ENCODE measurements at places on chromosomes 11 and 22.
A peak's percentile ranks its signal among the peaks of the same experiment; 100 is the strongest.

- no peak for DNase-seq
Measured at GRCh38 chr11:6925636-6926207, 504 bp upstream of the ZNF215 start.

DNA sequence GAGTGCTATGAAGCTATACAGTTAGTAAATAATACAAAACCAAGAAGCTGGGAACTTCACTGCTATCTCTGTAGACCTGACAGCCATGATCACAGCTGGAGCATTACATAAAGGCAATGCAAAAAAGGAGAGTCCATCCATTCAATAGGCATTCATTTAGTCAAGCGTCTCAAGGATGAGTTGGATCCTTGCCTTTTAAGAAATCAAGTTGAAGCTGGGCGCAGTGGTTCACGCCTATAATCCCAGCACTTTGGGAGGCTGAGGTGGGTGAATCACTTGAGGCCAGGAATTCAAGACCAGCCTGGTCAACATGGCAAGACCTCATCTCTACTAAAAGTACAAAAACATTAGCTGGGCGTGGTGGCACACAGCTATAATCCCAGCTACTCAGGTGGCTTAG lies 48.1 kb upstream of the ALKBH3 start:
- DNase-seq = no peak

GRCh38 chr11:34890089-34890488 lies 26.1 kb downstream of the APIP start:
- no peak for DNase-seq

- DNase-seq = no peak
Measured at GRCh38 chr11:123183391-123184099, 11.5 kb downstream of the CLMP start.

- no peak for DNase-seq
Measured at GRCh38 chr11:18752502-18752901, 26.5 kb upstream of the IGSF22 start.

DNA sequence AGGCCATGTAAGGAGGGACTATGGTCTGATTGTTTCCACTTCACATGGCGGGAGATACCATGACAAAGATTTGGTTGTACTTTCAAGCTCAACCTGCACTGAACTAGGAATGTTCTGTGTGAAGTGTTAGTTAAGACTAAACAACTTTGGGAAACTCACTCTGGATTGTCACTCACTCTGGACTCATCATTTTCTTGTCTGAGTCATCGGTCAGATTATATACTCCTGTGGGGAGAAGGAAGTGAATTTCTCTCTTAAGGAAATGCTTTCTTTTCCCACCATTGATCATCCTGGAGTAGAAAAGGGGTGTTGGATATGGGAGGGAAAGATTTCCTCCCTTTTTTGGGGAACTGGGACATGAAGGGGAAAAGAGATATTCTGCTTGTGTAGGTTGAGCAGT lies 26.9 kb upstream of the CAT start:
- DNase-seq = no peak

DNA sequence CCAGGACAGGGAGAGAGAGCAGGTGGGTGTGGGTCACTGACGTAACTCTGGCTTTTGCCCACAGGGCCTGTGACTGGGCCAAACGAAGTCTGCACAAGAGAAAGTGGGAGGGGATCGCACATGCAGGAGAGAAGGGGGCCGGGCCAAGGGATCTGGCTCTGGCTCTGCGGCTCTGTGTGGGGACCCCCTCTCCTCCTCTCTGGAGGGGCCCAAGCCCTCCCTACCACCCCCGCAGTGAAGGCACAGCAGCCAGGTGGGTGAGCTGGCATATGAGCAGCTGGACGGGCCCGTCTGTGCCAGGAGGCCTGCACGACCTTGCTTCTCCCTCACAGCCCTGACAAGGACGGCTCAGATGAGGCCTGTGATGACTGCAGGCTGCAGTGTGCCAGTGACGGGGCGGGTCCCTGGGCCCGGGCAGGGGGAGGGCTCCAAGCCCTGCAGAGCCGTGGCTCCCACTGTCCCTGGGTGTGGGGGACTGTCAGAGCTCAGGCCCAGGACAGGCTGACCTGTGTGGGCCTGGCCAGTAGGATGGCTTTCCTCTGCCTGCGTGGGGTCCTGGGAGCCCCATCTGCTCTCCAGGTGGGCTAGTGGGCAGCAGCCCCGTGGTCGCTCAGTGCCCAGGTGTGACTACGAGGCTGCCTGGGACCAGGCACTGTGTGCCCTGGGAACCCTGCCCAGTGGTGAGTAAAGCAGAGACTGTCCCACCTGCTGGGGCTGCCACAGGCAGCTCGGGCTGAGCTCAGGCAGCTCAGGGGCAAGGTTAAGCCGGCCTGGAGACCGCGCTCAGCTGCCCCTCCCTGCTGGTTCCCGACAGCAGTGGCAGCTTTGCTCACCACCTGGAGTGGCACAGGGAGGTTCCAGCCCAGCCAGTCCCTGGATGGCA lies 22.2 kb downstream of the MRGPRG start:
- DNase-seq = no peak

DNA sequence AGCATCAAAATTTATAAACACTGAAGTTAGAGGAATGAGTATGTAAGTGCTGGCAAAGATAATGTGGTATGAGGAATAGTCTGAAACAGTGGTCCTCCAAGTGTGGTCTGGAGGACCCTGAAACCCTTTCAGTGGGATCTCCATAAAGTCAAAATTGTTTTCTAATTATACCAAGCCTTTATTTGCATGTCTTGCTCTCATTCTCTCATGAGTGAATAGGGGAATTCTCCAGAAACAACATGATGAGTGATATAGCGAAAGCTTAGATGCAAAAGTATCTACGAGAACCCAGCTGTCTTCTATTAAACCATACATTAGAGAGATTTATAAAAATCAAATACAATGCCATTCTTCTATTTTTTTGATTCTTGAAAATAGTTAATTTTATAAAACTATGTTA lies 145.0 kb upstream of the RAG2 start:
- no peak for DNase-seq

DNA sequence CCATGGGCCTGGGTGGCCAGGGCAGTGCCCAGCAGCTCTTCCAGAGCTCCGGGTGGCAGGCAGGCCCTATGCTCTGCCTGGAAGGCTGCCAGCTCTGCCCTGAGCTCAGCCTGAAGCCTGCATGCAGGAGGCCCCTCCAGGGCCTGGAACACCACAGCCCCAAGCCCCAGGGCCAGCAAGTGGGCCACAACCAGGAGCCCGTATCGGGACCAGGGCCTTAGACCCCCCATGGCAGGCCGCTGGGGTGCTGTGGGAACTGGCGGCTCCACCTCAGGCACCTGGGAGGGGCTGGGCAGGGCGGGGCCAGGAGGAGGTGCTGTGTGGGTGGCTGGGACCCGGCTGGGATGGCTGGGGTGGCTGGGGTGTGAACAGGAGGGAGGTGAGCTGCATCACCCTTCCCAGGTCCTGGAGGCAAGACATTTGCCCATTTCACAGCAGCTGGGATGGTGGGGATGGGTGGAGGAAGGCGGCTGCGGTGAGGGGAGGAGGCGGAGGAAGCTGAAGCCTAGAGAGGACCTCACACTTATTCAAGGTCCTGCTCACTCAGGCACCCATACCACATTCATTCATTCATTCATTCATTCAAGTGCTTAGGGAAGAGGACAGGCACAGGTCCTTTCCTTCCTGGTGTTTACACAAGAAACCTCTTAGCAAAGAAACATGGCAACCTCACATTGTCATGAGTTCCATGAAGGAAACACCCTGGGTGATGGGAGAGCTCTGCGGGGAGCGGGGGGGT lies at the start of gene KCNK7:
KCNK7 (minus strand) TSS at position 258 of the 739 bp plus-strand sequence; CDS start at position 230, 28 bp downstream.
- no peak for DNase-seq

DNA sequence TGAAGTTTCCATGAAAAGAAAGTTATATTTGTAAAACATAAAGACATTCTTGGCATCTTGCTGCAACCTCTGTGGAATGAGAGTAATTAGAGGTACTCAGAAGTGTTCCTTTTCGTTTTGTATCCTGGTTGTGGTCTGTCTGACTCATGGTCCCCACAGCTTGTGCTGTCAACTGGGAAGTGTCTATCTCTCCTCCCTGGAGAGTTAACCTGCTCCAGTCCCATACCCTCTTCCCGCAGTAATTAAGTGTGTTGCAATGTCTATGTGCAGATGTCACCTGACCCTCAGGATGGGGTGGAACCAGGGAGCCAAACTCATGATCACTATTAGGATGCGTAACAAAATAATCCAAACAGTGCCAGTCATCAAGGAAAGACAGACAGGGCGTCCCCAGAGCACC lies 23.0 kb upstream of the ZDHHC13 start:
- no peak for DNase-seq

DNA sequence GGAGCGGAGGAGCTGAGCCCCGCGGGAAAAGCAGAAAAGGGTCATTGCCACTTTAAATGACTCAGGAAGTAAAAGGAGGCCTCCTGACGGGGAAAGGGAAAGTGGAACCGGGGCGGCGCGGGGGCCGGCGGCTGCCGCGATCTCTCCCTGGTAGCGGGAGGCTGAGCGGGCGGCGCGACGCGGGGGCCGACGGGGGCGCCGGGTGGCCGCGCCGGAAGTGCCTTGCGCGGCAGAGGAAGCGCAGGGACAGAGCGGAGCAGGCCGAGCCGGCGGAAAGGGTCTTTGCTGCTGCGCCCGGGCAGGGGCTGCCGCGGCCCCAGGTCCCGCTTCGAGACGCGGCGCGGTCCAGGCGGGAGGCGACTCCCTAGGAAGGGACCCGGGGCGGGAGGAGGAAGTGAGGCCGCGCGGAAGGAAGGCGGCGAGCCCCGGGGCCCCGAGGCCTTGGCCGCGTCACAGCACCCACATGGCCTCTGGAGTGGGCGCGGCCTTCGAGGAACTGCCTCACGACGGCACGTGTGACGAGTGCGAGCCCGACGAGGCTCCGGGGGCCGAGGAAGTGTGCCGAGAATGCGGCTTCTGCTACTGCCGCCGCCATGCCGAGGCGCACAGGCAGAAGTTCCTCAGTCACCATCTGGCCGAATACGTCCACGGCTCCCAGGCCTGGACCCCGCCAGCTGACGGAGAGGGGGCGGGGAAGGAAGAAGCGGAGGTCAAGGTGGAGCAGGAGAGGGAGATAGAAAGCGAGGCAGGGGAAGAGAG lies at the start of gene TRIM44:
TRIM44 (plus strand) TSS at position 127 of the 759 bp plus-strand sequence; CDS start at position 464, 337 bp downstream.
- peak; percentile 63 for DNase-seq

- DNase-seq = no peak
Measured at GRCh38 chr11:64384981-64385944, 26.3 kb downstream of the RPS6KA4 start.

DNA sequence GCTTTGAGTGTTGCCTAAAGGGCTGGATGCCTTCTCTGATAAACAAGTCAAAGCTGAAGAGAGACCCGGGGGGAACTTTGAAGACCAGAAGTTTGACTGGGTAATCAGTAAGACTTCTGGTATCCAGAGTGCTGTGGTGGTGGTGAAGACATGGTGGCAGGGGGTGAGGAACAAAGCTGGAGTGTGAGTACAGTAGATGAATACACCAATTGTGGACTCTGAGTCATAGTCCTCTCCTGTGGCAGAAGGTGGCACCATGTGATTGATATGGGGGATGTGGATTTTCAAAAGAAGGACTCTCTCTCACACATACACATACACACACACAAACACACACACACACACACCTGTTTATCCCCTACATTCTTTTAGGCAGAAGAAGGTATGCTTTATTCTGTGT lies 12.3 kb downstream of the MS4A6A start:
- no peak for DNase-seq

DNA sequence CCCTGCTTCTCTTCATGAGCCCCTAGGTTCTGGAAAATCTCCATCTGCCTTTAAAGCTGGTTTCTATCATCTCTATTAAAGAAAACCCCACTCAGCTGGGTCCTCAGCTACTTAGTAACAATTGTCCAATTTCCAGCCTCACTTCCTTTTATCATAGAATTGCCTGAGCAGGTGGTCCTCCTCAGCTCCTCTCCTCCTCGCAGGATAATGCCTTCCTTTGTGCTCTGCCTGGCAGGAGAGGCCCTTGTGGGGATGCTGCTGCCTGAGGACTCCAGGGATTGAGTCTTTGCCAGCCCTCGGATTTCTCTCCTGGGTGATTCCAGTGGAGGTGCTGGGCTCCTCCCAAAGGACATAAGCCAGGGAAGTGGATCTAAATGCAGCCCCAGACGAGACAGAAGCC lies 448.3 kb downstream of the INSC start:
- no peak for DNase-seq

DNA sequence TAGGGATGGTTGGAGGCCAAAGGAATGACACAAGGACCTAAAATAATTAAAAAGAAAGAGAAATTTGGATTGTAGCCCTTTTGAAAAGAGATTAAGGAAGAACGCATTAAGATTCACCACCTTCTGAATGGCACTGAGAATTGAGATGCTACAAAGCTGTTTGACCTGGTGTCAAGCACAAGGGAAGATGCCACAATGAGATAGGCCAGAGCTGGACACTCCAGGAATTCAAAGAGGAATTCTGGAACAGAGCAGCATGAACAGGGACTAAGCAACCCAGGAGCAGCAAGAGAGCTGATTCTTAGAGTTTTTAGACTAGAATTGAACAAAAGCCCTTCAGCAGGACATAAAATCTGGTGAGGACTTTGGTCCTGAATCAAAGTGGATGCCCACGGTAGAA lies 11.6 kb upstream of the CECR2 start:
- no peak for DNase-seq

- no peak for DNase-seq
Measured at GRCh38 chr22:20424932-20425565, 12.6 kb downstream of the SCARF2 start.

DNA sequence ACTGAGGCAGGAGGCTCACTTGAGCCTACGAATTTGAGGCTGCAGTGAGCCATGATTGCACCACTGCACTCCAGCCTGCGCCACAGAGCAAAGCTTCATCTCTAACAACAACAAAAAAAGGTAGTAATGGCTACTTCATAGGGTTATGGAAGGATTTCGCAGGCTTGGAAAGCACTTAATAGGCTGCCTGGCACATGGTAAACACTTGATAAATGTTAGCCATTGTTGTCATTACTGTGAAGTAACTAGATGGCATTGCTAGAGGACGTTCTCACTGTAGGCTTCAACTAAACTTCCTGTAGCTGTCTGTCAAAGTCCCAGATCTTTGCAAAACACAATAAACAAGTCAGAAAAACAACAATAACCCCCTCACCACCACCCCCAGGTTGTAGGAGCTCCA lies 357.2 kb upstream of the NARS2 start:
- no peak for DNase-seq

DNA sequence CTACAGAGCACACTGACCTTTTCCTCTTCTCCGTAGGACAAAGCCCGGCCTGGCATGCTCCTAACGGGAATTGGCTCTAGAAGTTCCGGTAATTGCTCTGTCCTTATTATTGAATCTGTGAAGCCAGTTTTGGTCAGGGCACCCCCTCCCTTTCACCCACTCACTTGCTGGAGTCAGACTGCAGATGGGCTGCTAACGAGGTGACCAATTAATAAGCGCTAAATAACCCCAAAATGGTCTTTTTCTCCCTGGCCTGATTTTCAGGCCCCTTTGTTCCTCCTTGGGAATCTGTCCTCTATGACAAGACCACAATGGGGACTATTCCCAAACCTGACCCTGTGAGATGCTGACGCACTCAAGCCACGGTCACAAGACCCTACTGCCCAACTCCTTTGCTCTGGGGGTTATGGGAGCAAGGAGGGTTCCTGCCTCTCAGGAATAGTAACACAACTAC lies 610.0 kb upstream of the CADM1 start:
- no peak for DNase-seq

GRCh38 chr22:29469755-29470154 lies 10.3 kb upstream of the NEFH start:
- DNase-seq = no peak

- no peak for DNase-seq
Measured at GRCh38 chr11:102427068-102427467, 25.5 kb downstream of the TMEM123 start.

Data from activated CD4-positive, CD25-positive, alpha-beta regulatory T cell treated with anti-CD3 and anti-CD28 coated beads, Interleukin-2, amount 50 U/mL, for 16 hours (primary cell).